ENCODE measurements at places on chromosomes 13 and 19.

DNA sequence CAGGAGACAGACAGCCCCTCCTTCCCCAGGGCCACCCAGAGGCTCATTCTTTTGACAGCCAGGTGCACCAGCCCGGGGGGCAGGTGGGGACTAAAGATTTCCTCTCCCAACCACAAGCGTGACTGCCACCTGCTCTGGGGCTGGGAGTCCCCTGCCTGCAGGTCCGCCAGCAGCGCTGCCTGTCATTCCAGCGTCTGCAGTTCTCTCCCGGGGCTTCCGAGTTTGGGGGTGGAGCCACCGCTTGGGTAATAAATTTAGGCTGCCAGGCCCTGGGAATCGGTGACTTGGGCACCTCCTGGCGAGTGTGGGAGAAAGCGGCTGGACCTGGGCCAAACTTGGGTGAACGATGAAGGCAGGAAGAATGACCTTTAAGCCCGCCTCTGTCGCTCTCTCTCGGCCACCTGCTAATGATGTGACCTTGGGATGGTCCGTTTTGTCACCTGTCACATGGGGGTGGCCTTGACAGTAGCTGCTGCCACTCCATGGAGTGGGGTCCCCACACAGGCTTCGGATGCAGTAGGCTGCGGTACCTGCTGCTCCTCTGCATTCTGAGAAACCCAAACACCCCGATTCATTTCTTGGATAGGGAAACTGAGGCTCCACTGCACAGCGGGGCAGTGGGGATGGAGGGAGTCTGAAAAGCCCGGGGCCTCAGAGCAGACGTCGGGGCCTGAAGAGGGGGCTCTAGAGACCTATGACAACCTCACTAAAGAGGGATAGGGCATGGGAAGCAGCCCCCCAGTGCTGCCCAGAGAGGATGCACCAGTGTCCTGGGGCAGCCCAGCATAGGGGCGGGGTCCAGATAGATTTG, 12.8 kb downstream of the FUT6 start:
- DNase-seq = no peak

DNA sequence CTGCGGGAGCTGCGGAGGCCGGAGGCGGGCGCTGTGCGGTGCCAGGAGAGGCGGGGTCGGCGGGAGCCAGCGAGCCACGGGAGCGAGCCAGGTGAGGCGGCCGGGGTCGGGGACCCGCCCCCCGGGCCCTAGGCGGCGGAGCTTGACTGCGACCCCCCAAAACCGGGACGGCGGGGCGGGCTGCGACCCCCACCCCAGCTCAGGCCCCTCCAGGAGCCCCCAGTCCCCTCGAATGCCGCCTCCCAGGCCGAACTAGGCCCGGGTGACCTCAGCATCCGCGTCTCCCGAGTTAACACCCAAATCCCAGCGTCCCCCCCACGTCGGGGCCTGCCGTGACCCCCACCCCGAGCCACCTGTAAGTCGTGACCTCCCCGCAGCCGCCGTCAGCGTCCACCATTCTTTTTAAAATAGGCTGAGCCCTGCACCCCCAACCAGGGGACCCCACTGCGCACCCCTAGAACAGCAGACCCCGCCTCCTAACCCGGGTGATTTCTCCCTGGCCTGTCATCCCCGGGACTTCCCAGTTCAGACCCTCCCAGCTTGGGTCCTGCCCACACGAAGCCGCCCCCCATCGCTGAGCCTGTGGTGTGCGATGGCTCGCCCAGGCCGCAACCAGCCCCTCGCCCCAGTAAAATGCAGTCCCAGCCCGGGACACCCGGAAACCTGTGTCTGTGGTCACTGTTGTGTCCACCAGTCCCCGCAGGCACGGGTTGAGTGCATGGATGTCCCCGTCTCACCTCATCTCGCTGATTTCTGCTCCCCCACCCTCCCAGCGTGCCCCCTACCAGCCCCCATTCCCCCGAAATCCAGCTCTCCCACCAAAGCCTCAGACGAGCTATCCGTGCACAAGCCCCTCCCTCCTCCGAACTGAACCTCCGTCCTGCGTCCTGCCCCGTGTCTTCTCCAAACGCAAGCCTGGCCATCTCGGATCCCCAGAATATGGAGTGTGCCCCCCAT, 551 bp downstream of the FZR1 start:
- no peak for DNase-seq

- no peak for DNase-seq
These were observed 200.2 kb downstream of the DCLK1 start for GRCh38 chr13:35930665-35931631.

GRCh38 chr13:114076329-114077090, 55.9 kb downstream of the RASA3 start:
- no peak for DNase-seq

DNA sequence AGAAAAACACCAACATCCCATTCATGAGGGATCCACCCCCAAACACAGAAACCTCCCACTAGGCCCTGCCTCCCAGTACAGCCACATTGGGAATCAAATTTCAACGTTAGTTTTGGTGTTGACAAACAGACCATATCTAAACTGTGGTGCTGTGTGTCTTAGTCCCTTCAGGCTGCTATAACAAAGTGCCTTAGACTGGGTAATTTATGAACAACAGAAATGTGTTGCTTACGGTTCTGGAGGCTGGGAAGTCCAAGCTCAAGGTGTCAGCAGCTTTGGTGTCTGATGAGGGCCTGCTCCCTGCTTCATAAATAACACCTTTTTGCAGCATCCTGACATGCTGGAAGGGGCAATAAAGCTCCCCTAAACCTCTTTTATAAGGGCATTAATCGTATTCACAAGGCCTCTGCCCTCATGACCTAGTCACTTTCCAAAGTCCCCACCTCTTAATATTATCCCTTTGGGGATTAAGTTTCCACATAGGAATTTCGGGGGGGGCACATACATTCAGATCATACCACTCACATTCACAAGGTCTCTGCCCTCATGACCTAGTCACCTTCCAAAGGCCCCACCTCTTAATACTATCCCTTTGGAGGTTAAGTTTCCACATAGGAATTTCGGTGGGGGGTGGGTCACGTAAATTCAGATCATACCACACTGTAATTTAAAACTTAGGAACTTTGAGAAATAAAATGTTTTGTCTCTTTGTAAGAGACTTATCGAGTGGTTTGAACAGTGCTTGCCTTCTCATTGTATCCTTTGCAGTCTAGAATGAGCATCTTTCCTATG, 27.5 kb downstream of the ZNF507 start:
- no peak for DNase-seq

- DNase-seq = no peak
These were observed 99.0 kb downstream of the ZNF429 start for GRCh38 chr19:21604351-21604926.

DNA sequence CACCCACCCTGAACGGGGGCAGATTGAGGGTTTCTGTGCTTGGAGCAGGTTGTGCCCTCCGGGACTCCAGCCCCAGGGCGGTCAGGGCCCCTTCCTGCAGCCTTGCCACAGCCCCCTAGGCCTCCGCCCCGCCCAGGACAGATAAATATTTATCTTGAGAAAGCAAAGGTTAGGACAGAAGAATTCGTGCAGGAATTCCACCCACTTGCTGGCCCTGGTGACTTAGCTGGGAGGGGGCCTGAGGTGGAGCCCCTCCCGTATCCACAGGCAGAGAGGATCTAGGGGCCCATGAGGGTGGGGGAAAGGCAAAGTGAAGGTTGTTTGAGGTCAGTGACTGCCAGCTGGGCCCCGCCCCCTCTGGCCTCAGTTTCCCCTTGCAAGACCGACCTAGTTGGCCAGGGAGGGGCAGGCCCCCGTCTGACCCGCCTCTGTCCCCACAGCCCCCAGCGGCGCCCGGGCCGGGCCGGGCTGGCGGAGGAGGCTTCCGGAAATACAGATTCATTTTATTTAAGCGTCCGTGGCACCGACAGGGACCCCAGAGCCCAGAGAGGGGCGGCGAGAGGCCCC, 5.2 kb downstream of the MIDN start:
- DNase-seq = no peak

DNA sequence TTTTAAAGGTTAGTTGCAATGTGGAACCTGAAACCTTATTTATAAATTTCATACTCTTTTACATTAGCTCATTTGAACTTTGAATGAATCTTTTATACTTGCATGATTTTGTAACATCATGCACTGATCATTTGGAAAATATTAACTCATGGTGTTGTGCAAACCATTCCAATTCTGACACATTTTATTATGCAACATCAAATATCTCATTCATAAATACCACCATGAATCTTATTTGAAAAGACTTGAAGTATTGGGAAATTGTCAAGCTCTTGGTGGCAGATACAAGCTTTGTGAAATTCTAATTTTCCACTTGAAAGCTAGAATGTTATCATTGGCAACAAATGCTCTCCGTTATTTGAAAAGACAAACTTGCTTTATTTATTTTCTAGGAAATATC, 379.9 kb upstream of the PCDH20 start:
- DNase-seq = no peak

DNA sequence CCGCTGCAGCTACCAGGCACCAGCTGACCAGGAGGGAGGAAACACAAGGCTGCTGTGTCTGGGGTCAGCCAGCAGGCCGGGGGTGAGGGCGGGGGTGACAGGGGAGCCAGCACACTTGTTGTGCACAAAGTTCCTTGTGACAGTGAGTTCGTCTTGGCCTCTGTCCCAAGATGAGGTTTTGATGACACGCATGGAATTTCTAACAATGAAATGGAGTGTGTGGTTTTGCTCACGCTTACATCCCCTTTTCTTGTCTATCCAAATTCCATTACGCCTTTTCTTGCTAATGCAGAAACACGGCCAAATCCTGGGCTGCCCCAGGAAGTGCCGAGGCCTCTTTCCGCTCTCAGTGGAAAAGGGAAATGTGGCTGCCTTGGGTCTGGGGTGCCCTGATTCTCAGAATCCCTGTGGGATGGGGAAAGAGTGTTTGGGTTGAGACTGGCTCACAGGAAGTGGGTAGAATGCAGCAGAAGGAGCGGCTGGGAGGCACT, 73.8 kb downstream of the GADD45B start:
- no peak for DNase-seq

DNA sequence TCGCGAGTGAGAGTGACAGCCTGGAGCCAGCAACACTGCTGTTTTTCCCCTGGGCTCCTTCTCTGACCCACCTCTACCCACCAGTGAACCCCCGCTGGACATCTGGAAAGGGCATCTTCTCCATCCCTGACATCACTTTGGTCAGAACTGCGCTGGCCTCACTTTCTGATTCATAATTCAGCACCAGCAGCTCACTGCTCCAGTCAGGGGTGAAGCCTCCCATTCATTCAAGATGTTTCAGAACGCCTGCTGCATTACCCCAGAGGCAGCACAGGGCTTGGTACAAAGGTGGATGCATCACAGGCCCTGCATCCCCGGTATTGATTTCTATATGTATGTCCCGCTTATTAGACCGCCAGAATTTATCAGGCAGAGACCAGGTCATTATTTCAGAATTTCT, 182.8 kb upstream of the TSHZ3 start:
- DNase-seq = no peak

- DNase-seq = no peak
These were observed 22.8 kb upstream of the CEBPG start for GRCh38 chr19:33350538-33351309.

DNA sequence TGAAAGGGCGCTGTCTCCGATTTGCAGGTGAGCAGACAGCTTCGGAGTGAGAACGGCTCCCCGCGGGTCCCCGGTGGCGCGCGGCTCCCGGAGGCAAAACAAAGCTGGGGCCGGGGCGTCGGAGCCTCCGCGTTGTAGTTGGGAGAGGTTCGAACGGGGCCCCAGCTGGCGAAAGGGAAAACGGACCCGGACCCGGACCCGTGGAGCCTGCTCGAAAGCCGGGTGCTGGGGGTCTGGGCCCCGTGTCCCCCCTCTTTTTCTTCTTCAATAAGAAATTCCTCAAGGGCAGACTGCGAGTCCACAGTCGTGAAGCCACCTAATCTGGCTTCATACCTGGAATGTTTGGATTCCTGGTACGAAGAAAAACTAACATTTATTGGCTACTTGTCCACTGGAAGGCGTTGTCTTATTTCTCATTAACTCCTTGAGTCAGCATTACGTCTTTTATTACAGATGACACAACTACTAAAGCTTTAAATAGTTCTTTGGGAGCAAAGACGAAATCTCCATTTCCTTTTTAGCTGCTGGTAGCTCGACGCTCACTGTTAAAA, 632 bp upstream of the MTIF3 start:
- no peak for DNase-seq

- no peak for DNase-seq
These were observed 41.3 kb upstream of the KCTD15 start for GRCh38 chr19:33755099-33756035.

GRCh38 chr19:44749292-44749691, 784 bp downstream of the BCL3 start:
- no peak for DNase-seq

- DNase-seq = no peak
These were observed 1435.7 kb downstream of the UQCRFS1 start for GRCh38 chr19:27777242-27777641.

DNA sequence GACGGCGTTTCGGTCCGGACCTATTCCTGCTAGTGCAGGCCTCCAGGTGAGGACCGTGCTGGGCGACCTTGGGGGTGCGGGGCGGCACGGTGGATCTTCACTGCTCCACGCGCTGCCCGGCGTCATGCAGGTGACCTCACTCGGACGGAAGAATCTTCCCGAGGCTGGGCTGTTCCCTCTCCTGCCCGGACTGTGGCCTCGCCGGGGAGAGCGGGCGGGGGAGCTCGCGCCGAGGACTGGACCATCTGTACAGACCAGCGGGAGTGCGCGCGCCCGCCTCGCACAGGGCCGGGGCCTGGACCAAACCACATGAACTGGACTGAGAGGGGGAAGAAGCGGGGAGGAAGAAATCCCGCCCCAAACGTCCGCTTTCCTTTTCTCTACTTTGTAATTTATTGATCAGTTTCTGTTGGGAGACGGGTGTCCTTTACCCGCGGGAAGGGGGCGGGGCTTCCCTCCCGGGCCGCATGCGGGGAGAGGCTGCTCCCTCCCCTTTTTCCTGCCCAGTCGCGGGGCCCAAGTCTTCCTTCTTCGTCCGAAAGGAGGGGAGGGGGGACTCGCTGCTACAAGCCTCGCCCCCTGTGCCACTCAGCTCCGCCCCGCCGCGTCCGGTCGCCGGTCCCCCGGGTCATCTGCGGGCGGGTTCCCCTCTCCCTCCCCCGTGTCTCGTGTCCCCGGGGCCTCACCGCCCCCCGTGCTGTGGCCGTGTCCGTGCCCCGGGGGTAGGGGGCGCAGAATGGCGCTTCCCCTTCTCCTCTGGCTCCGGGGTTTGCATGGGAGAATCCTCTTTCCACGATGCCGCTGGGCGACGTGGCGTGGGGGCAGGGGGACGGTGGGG, 4.9 kb downstream of the HRC start:
- DNase-seq = peak; percentile 15

DNA sequence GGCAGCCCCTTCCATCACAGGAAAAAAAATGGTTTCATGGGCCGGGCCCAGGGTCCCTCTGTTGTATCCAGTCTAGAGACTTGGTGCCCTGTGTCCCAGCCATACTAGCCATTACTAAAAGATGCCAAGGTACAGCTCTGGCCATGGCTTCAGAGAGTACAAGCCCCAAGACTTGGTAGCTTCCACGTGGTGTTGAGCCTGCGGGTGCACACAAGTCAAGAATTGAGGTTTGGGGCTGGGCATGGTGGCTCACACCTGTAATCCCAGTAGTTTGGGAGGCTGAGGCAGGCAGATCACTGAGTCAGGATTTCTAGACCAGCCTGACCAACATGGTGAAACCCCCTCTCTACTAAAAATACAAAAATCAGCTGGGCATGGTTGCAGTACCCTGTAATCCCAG, 214.3 kb downstream of the LIG4 start:
- no peak for DNase-seq

Measured in activated CD4-positive, alpha-beta T cell treated with anti-CD3 and anti-CD28 coated beads, Interleukin-2, amount 50 U/mL, for 4 hours (primary cell).